ENCODE measurements at places on chromosomes 7 and 10. TPM values are rescaled to one million over a fixed set of nuclear protein-coding genes. Genes with fewer than 3 reads are reported as not detected.

PRF1 gene
- total RNA-seq: not detected

ANKRD7 gene
- total RNA-seq: 3.6 TPM

CHST15 gene
- total RNA-seq: 40.2 TPM

GSTO2 gene
- total RNA-seq: 0.38 TPM

PNLIPRP2 gene
- not detected for total RNA-seq

NFE2L3 gene
- 2.6 TPM for total RNA-seq

GDF2 gene
- not detected for total RNA-seq

FGFBP3 gene
- 0.64 TPM for total RNA-seq

AEBP1 gene
- not detected for total RNA-seq

MYL10 gene
- 0.34 TPM for total RNA-seq

APBB1IP gene
- total RNA-seq: not detected

ATOH7 gene
- total RNA-seq: 0.11 TPM

SLC26A5 gene
- total RNA-seq: not detected

GPER1 gene
- total RNA-seq: 0.32 TPM

RPEL1 gene
- not detected for total RNA-seq

UCMA gene
- not detected for total RNA-seq

MUC12 gene
- 2.8 TPM for total RNA-seq

GIMAP4 gene
- not detected for total RNA-seq

PRKAR2B gene
- total RNA-seq: 0.06 TPM

LIPM gene
- not detected for total RNA-seq

PILRB gene
- total RNA-seq: 20.1 TPM

NPY4R gene
- not detected for total RNA-seq

ACHE gene
- not detected for total RNA-seq

PSD gene
- total RNA-seq: 0.46 TPM

SLC16A9 gene
- total RNA-seq: 0.80 TPM

LFNG gene
- 15.2 TPM for total RNA-seq

SYCE1 gene
- not detected for total RNA-seq

PHKG1 gene
- total RNA-seq: 0.38 TPM

SSC4D gene
- total RNA-seq: 0.71 TPM

KCNH2 gene
- total RNA-seq: not detected

PPP1R3C gene
- total RNA-seq: 101 TPM

UNCX gene
- total RNA-seq: not detected

ICA1 gene
- total RNA-seq: 0.13 TPM

KIF11 gene
- 61.3 TPM for total RNA-seq

CRHR2 gene
- total RNA-seq: not detected

FAM25G gene
- not detected for total RNA-seq

VWC2 gene
- not detected for total RNA-seq

GJC3 gene
- total RNA-seq: not detected

OR6B1 gene
- not detected for total RNA-seq

ERVW-1 gene
- total RNA-seq: not detected

ASB10 gene
- total RNA-seq: not detected

FAM25C gene
- not detected for total RNA-seq

VAX1 gene
- total RNA-seq: not detected

COL13A1 gene
- 2.6 TPM for total RNA-seq

EMX2 gene
- not detected for total RNA-seq

CALCR gene
- total RNA-seq: not detected

TMEM273 gene
- not detected for total RNA-seq

GPNMB gene
- 206 TPM for total RNA-seq

SLC26A3 gene
- not detected for total RNA-seq

PRR15 gene
- not detected for total RNA-seq

ZCCHC24 gene
- total RNA-seq: 17.7 TPM

TPK1 gene
- total RNA-seq: 2.3 TPM

LIPN gene
- not detected for total RNA-seq

ABCB4 gene
- not detected for total RNA-seq

HECW1 gene
- not detected for total RNA-seq

WDFY4 gene
- not detected for total RNA-seq

HOXA1 gene
- 3.7 TPM for total RNA-seq

NRCAM gene
- total RNA-seq: 6.0 TPM

NMT2 gene
- 44.8 TPM for total RNA-seq

CDHR1 gene
- not detected for total RNA-seq

Data from LHCN-M2 (cell line).